Right lobe of liver (tissue), 6 donors: ENCODE measurements at places on chromosomes 13 and 19. TPM values are rescaled to one million over a fixed set of nuclear protein-coding genes. Genes with fewer than 3 reads are reported as not detected.

DNA sequence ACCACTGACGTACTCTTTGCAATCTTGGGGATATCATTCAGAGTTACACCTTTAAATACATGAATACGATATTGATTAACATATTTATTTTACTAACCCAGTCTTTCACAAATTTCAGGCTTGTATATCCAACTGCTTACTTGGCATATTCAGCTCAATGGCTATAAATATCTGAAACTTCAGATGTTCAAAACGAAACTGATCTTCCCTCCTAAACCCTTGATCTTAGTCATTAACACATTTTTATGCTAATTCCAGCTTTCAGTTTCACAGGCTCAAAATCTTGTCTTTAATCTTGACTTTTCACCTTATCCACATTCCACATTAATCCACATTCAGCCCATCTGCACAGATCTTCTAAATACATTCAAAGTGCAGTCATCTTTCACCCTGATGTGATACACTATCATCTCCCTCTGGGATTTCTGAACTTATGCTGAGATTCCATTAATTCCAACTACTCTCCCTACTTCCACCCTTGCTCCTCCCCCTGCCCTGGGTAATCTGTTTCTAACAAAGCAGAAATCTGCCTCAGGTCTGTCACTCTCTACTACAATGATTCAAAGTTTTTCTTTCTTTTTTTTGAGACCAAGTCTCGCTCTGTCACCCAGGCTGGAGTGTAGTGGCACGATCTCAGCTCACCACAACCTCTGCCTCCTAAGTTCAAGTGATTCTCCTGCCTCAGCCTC lies 387.2 kb downstream of the GPC5 start:
- H3K27me3 ChIP-seq = no peaks in the 10 kb centered on the region
- no peaks in the 10 kb centered on the region for H3K36me3 ChIP-seq
- H3K27ac ChIP-seq = no peak overlapping the region
- DNase-seq = no peak
- H3K4me3 ChIP-seq = no peak overlapping the region

OR7C1 gene
- not detected for total RNA-seq

DNA sequence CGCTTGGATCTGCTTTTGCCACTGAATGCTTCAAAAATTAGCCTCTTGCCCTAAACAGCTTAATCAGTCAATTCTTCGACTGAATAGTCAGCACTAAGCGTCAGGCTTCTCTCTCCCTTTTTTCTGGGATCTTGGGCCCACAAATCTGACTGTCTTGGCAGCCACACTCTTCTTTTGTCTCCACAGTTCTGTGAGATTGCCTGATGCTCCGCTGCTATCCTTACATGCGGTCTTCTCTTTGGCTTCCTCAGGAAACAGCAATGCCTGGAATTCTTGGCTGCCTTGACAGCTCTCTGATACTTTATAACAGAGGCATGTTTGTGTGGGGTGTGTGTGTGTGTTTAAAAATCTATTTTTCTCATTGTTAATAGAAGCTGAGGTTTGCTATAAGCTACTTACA lies 32.6 kb downstream of the ERCC5 start:
- DNase-seq = no peak
- no peaks in the 10 kb centered on the region for H3K36me3 ChIP-seq
- H3K27me3 ChIP-seq = no peaks in the 10 kb centered on the region
- H3K4me3 ChIP-seq = no peak overlapping the region
- H3K27ac ChIP-seq = no peak overlapping the region

GRCh38 chr13:43877326-43877725 lies 2.2 kb downstream of the CCDC122 start:
- H3K27ac ChIP-seq = no peak overlapping the region
- no peak overlapping the region for H3K4me3 ChIP-seq
- H3K36me3 ChIP-seq = no peaks in the 10 kb centered on the region
- peaks cover 9% of the 10 kb centered on the region for H3K4me1 ChIP-seq
- DNase-seq = no peak

DNA sequence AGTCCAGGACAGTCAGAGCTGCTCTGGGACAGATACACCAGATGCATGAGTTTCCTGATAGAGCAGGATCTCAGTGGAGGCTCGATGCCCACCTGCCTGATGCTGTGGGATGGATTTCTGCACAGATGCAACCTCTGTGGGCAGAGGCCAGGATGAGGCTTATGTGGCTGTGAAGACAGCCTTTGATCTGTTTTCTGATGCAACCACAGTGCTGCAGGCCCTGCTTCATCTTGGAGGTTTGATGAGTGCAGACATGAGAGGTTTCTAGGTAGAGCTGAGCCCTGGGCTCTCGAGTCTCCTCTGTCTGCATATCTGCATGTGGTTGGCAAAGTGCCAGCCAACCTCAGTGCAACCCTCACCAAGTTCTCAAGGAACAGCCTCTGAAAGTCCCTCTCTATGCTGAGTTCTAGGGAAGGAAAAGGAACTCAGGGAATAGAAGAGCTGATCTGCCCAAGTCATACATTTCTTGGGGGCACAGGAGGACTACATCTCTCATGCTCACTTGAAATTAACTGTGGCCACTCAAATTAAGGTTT lies 23.1 kb upstream of the TSHZ3 start:
- no peak overlapping the region for H3K27ac ChIP-seq
- no peaks in the 10 kb centered on the region for H3K36me3 ChIP-seq

DNA sequence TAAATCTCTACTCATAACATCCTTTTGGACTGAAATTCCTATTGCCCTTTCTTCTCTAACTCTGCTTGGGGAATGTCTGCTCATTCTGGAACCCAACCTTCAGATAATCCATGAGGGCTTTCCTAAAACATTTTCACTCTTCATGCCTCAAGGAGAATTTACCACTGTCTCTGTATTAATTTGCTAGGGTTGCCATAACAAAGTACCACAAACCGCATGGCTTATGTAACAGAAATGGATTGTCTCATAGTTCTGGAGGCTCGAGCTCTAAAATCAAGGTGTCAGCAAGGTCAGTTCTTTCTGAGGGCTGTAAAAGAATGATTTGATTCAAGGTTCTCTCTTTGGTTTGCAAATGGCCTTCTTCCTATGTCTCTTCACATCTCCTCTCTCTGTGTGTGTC lies 209.7 kb downstream of the LACC1 start:
- H3K4me1 ChIP-seq = no peaks in the 10 kb centered on the region
- DNase-seq = no peak
- H3K36me3 ChIP-seq = no peaks in the 10 kb centered on the region
- no peaks in the 10 kb centered on the region for H3K27me3 ChIP-seq
- no peak overlapping the region for H3K27ac ChIP-seq
